Stimulated activated CD4-positive, alpha-beta T cell treated with anti-CD3 and anti-CD28 coated beads, Interleukin-1b, Interleukin-23, amount 100 ng/mL, for 1 hour (primary cell): ENCODE measurements at places on chromosomes 4 and X.

DNA sequence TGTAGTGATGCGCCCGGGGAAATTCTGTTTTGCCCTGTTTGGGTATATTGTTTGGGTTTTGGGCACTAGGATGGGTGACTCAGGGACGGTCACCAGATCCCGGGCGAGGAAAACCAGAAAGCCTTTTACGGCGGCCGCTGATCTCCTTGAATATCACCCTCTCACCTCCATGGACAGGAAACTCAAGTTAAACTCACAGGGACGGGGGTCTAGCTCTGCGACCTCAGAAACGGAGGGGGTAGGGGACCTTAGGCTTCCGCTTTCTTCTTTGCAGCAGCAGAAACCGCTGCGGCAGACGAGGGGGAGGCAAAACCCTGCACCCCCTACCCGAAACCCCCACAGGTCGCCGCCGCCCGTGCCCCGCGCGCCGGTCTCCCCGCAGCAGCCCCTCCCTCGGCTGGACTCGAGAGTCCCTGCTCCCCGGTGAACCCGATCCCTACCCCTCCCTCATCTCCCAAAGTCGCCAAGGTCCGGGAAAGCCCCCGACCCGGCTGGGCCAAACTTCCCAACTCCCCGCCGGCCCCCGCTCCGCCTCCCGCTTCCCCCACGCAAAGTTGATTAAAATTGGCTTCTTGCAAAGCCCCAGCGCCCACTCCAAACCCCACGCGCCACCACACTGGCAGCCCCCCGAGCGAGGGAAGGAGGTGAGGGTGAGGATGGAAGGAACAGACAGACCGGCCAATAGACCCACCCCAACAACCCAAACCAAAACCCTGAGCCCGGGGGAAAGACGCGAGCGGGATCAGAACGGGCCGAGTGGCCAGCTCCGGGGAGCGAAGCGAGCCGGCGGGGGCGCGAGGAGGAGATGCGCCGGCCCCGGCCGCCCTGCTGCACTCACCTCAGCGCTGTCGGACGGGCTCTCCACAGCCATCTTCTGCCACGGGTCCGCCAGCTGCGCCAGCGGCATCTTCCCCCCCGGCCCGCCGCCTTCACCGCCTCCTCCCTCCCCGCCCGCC, 705 bp downstream of the RPS6KA3 start:
- DNase-seq = no peak

- no peak for DNase-seq
Measured at GRCh38 chr4:10050721-10051120, 29.4 kb upstream of the SLC2A9 start.

GRCh38 chr4:3416821-3417221, 24.9 kb upstream of the HGFAC start:
- no peak for DNase-seq

GRCh38 chr4:156889616-156890594, 81.7 kb downstream of the PDGFC start:
- no peak for DNase-seq

- no peak for DNase-seq
Measured at GRCh38 chr4:18020671-18021469, 685 bp downstream of the LCORL start.

- DNase-seq = no peak
Measured at GRCh38 chr4:120709991-120710390, 212.5 kb downstream of the PRDM5 start.

GRCh38 chrX:39174241-39174771, 373.0 kb downstream of the MID1IP1 start:
- DNase-seq = no peak

- DNase-seq = no peak
Measured at GRCh38 chr4:99002279-99002678, 6.8 kb downstream of the METAP1 start.
